Activated B cell treated with CpG ODN at 0.5 μM for 24 hours (primary cell): ENCODE measurements at places on chromosomes 1 and 21.

DNA sequence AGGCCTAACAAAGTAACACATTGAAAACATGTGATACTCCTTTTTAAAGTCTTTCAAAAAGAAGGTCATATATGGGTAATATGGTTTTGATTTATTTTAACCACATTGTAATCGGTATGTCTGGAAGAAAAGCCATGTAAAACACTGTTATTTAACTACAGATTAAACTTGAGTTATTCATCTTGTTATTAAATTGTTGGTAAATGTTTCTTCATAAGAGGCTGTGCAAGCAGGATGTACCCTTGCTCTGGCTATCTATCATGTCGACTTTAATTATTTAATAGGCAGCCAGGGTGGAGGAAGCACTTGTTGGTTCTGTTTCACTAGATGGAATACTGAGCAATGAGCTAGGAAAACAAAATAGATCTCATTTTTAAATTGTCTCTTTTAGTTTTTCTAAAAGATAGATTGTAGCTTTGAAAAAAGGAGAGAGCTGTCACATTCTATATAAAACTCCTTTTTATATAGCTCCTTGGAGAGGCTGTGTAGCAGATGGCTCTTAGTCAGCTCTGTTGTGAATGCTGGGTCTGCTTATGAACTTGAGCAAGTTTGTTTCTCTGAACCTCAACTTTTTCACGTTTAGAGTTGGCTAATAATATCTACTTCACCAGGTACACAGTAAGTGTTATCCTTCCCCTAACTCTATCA, 39.5 kb downstream of the LRRC8B start:
- no peak for DNase-seq

GRCh38 chr1:173245892-173246291, 38.8 kb upstream of the TNFSF4 start:
- DNase-seq = no peak

DNA sequence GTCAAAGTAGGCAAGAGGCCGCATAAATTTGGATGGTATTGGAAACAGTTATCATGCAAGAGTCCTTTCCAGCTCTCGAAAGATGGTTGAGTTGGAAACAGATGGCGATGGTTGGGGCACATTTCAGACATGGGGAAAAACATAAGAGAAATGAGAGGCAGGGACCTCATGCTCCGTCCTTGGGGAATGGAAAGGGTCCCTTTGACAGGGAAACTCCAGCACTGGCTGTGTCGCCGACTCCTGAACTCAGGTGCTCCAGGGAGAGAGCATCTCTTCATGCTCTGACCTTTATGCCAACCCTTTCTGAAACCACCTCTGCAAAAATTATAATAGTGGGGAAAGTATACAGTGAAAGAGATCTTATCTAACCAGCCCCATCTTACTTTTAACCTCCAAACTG, 36.8 kb upstream of the COL6A2 start:
- DNase-seq = no peak

DNA sequence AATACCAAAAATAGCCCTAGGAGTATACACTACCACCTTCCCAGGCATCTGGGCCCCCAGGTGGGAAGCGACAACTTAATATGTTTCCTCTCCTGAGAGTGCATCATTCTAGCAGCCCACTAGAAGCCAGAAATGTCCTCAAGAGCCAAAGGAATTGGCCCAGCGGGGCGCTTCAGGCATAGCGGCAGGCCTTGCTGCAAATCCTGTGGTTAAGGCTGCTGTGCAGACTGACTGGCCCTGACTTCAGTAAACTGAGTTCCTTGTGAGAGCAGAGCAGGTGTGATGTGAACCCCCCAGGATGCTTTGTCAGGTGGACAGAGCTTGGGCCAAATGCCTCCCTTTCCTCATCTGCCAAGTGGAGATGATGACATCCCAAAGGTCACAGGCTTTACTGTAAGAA, 29.7 kb upstream of the LDLRAP1 start:
- no peak for DNase-seq

- DNase-seq = peak; percentile 33
Measured at GRCh38 chr1:236141447-236142252, 689 bp upstream of the GPR137B start.

GRCh38 chr1:59397139-59397858, 100.4 kb downstream of the FGGY start:
- no peak for DNase-seq
